ENCODE measurements at places on chromosomes 13 and 19. TPM values are rescaled to one million over a fixed set of nuclear protein-coding genes. Genes with fewer than 3 reads are reported as not detected.

Gene ACER1
- total RNA-seq = not detected

Gene IZUMO4
- total RNA-seq = 0.65 TPM

Gene ARHGEF7
- total RNA-seq = 179 TPM

Gene FLT3
- total RNA-seq = not detected

Gene SLC6A16
- 0.22 TPM for total RNA-seq

Gene CNFN
- total RNA-seq = not detected

Gene ZNF709
- total RNA-seq = 4.4 TPM

Gene ZNF578
- 2.0 TPM for total RNA-seq

Gene MUC16
- under 0.01 TPM for total RNA-seq

Gene IL4I1
- 1.7 TPM for total RNA-seq

Gene COQ8B
- total RNA-seq = 12.5 TPM

Gene KL
- under 0.01 TPM for total RNA-seq

DNA sequence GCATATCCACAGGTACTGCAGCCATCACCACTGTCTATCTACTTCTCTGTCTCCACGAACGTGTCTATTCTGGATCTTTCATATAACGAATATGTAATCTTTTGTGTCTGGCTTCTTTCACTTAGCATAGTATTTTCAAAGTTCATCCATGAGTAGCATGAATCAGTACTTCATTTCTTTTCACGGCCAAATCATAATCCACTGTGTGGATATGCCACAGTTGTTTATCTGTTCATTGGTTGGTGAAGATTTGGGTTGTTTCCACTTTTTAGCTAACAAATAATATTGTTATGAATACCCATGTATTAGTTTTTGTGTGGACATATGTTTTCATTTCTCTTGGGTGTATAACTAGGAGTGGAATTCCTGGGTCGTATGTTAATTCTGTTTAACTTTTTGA lies 14.4 kb downstream of the RGCC start:
- no peak for DNase-seq

DNA sequence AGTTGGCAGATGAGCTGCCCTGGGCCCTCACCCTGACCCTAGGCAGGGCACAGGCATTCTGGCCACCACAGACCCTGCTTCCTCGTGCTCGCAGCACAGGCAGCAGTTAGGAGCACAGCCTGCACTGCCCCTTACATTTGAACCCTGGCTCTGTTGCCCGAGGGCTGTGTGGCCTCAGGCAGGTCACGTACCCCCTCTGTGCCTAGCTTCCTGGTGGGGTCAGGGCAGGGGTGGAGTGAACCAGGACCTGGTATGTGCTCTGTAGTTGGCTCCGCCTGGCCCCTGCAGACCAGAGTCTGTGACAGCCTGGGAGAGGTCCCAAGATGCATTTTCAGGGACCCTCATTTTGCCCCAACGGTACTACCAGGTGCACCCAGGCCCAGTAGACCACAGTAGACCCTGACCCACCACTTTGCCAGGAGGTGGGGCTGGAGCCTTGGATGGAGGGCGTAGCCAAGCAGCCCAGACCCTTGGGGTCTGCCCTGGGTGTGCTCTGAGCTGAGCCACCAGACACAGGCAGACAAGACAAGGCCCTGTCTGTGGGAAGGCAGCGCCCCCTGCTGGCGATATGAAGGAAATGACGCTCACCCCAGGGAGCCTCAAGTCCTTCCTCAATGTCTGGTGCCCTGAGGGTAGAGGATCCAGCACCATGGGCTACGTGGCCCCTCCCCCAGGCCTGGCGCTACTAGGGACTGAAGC lies 9.1 kb downstream of the LYL1 start:
- DNase-seq = peak; percentile 87

GRCh38 chr19:290372-291005 lies 714 bp downstream of the PLPP2 start:
- peak; percentile 70 for DNase-seq

GRCh38 chr13:51557875-51558612 lies 26.2 kb upstream of the WDFY2 start:
- DNase-seq = peak; percentile 38

DNA sequence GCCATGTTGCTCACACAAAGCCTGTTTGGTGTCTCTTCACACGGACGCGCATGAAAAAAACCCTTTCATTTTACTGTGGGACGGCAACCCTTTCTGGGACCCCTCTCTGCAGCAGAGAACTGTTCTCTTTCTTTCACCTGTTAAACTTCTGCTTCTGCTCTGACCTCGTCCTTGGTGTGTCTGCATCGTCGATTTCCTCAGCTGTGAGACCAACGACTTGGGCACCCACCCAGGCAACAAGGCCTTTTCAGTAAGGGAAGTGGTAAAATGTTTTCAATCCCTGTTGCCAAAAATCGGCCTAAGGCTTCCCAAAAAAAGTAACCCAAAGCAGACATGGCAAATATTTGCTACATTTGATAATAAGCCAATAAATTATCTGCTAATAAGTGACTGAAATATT lies 515.3 kb downstream of the IRS2 start:
- DNase-seq = no peak

DNA sequence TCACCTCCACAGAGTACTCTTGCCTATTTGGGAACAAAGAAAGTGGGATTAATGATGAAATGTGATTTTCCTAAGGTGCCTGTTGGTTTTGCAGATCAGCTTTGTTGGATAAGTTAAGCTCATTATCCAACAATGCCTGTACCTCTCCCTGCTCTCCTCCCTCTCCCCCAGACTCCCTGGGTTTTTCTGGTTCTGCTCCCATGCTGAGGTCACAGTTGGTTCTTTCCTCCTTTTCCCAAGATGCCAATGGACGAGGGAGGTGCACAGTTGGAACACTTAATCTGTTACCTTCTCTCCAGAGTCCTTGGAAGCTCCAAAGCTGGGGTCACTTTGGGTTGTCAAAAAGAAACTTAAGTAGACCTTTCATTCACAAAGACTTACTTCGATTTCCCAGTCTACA lies 1.6 kb downstream of the OXGR1 start:
- no peak for DNase-seq

DNA sequence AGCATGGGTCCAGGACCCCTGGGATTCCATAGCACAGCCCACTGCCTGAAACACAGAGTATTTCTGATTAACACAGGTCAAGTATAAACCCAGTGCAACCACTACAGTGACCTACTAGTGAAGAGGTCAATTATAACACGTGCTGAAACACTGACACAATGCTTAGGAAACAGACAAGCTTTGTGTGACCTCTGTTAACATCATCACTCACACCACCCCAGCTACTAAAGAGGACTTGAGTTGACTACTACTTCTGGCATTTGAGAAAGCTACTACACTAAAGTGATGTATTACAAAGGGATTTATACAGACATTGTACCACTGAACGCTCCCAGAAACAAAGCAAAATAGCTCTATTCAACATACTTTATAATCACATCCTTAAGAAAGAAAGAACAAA lies 1935.9 kb upstream of the PCDH20 start:
- DNase-seq = no peak

- DNase-seq = no peak
Observed at GRCh38 chr19:49413348-49413747, 9.9 kb downstream of the PTH2 start.

- no peak for DNase-seq
Observed at GRCh38 chr13:21812192-21812626, 141.3 kb downstream of the FGF9 start.

DNA sequence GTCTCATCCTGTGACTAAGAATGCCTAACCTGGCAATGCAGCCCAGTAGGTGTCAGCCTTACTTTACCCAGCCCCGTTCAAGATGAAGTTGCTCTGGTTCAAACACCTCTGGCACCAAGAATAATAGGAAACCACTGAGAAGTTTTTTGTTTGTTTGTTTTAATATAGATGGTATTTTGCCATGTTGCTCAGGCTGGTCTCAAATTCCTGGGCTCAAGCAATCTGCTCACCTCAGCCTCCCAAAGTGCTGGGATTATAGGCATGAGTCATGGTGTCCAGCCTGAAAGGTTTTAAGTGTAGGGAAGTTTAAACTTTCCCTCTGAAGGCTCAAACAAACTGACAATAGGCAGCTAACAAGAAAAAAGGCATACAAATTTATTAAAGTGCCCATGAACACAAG lies 51.2 kb upstream of the ABCC4 start:
- no peak for DNase-seq

- no peak for DNase-seq
Observed at GRCh38 chr13:31943591-31943990, 88.0 kb upstream of the FRY start.

GRCh38 chr13:88153353-88153752 lies 482.2 kb downstream of the SLITRK5 start:
- DNase-seq = no peak

DNA sequence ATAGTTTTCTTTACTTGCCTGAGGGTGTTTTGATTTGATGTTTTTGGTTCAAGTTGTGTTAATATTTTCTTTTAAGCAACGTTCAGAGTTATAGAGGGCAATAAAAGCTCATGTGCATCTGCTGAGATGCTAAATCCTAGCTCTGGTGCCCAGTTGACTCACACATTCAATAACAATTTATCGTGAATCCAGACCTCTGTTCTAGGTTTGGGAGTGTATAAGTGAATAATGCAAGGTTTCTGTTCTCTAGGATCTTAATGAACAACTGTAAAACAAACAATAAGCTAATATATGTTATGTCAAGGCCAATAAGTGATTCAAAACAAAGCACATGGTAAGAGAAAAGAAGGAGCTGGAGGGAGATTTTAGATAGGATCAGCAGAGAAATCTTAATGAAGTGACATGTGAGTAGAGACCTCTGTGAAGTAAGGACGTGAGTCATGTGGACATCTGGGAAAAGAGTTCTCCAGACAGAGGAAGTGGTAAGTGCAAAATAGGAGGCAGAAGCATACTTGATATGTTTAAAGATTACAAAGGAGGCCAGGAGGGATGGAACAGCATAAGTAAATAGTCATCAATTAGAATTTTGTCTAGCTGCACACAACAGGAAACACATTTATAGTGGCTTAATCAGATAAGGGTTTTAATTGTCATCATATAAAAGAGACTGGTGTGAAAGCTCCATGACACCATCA lies 278.5 kb upstream of the HTR2A start:
- DNase-seq = peak; percentile 10

GRCh38 chr13:91704398-91704797 lies 306.0 kb downstream of the GPC5 start:
- no peak for DNase-seq

GRCh38 chr13:111572956-111573761 lies 252.7 kb downstream of the TEX29 start:
- DNase-seq = no peak

DNA sequence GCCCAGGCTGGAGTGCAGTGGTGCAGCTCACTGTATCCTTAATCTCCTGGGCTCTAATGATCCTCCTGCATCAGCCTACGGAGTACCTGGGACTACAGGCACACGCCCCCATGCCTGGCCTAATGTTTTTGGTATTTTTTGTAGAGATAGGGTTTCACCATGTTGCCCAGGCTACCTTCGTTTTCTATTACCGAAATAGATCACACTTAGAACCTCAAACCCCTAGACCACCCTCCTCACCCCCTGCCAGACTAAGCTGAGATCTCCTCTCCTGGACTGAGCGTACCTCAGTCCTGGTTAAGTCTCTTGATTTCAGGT lies 391 bp downstream of the KLF1 start:
- DNase-seq = no peak

GRCh38 chr19:2198317-2198716 lies 34.6 kb downstream of the DOT1L start:
- no peak for DNase-seq

- no peak for DNase-seq
Observed at GRCh38 chr13:86298725-86299124, 499.5 kb upstream of the SLITRK6 start.

DNA sequence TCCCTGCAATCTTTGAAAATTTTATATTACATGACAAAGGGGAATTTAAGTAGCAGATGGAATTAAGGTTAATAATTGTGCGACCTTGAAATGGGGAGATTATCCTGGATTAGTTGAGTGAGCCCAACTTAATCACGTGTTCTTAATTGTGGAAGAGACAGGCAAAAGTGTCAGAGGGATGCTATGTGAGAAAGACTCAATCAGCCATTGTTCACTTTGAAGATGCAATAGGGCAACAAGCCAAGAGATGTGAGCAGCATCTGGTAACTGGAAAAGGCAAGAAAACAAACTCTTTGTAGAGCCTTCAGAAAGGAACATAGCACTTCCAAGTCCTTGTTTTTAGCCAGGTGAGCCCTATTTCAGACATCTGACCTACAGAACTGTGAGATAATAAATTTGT lies 247.7 kb downstream of the SLITRK1 start:
- DNase-seq = no peak

DNA sequence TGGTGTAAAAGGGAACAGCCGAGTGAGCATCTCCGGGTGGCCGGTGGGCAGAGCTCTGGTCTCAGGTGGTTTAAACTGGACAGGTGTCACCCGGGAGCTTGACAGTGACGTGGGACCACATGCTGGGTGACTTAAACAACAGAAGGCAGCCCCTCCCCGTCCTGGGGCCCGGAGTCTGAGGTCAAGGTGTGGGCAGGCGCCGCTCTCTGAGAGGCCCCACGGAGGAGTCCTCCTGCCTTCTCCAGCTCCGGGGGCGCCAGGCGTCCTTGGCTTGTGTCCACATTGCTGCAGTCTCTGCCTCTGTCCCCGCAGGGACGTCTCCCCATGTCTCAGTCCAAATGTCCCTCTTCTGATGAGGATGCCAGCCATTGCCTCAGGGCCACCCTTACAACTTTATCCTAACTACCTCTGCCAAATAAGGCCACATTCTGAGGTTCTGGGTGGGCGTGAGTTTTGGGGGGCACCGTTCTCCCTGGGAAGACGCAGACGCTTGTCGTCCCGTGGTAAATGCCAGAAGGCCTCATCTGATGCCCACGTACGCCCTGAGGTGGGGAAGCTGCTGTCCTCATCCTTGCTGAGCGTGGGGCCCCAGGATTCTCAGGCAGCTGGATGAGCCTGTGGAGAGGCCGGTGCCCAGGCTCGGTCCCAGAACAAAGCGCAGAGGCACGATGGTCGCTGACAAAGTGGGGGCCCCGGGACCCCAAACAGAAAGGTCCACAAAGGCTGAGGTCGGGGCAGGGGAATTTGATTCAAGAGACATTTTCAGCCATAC lies 12.9 kb downstream of the GZMM start:
- no peak for DNase-seq

- peak; percentile 55 for DNase-seq
Observed at GRCh38 chr13:102779436-102780159, 6.0 kb upstream of the TEX30 start.

DNA sequence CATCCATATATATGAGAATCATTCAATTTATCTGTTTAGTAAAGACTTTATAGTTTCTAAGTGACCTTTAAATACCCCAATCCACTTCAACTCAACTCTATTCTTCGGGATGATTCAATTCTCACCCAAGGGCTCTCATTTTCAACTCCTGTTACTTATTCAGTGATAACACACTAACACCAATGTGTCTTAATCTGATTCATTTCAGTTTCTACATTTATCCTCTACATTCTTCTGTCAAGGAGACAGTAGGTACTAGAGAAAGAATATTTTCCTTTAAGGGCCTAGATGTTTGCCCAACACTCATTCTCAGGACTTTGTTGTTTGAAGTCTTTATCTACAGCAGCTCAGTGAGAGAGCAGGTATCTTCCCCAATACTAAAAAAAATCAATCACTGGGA lies 7.1 kb downstream of the ARGLU1 start:
- no peak for DNase-seq

- peak; percentile 67 for DNase-seq
Observed at GRCh38 chr19:51552996-51553725, 17.9 kb upstream of the ZNF175 start.

GRCh38 chr13:33073338-33073737 lies 57.1 kb downstream of the KL start:
- no peak for DNase-seq

GRCh38 chr13:46295491-46296114 lies 83.9 kb downstream of the LRRC63 start:
- peak; percentile 56 for DNase-seq
